Omental fat pad (tissue), 4 donors: ENCODE measurements at places on chromosomes 7 and 10. TPM values are rescaled to one million over a fixed set of nuclear protein-coding genes. Genes with fewer than 3 reads are reported as not detected.

The EVX1 gene
- not detected for total RNA-seq

The RADIL gene
- total RNA-seq, result 1.1 TPM

The CYP3A5 gene
- total RNA-seq, result 92.0 TPM

The IL6 gene
- 17.7 TPM for total RNA-seq

The CDH23 gene
- total RNA-seq, result 25.3 TPM

The KCNK18 gene
- total RNA-seq, result not detected

The OIT3 gene
- total RNA-seq, result not detected

The UCMA gene
- total RNA-seq, result not detected

The GLI3 gene
- total RNA-seq, result 19.2 TPM

The GPR26 gene
- total RNA-seq, result not detected

The TEX47 gene
- total RNA-seq, result not detected

The ITIH2 gene
- not detected for total RNA-seq

The SNX13 gene
- 68.3 TPM for total RNA-seq

The ADAMTS14 gene
- 0.47 TPM for total RNA-seq

The MAD1L1 gene
- 39.1 TPM for total RNA-seq

The CALML3 gene
- not detected for total RNA-seq

The PRF1 gene
- total RNA-seq, result 3.0 TPM

The THSD7A gene
- 4.1 TPM for total RNA-seq
